ENCODE measurements at places on chromosomes 5 and 9. TPM values are rescaled to one million over a fixed set of nuclear protein-coding genes. Genes with fewer than 3 reads are reported as not detected.

DAPK1 gene
- total RNA-seq = 294 TPM

- DNase-seq = no peak
These were observed 571.8 kb upstream of the CDH18 start for GRCh38 chr5:20559845-20560244.

GRCh38 chr5:134545070-134545868 lies 19.8 kb downstream of the JADE2 start:
- DNase-seq = no peak

FOXD4 gene
- 0.43 TPM for total RNA-seq

DNA sequence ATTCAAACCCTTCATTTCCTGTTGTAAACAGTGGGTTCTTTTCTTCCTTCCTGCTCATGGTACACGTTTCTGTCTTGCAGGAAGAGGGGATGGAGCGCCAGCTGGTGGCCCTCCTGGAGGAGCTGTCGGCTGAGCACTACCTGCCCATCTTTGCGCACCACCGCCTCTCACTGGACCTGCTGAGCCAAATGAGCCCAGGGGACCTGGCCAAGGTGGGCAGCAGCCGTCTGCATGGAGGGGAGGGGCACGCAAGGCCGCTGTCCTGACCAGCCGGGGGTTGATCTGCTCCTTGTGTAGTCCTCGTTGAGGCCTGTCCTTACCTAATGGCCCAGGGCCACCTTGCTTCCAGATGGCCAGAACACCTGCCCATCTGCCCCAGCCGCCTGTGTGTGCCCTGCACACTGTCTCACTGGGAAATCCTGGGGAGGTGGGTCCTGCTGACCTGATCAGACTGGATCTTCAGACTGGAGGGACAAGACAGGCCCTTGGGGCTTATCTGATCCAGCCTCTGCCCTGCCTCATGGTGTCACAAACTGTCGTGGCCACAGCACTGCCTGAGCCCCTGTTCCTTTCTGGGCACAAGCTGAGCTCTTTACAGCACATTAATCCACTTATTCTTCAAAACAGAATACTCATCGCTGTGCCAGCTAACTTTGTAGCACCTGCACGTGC lies 44.7 kb downstream of the LRSAM1 start:
- DNase-seq = no peak

- DNase-seq = no peak
These were observed 8.4 kb upstream of the PHYHD1 start for GRCh38 chr9:128912270-128912853.

DNA sequence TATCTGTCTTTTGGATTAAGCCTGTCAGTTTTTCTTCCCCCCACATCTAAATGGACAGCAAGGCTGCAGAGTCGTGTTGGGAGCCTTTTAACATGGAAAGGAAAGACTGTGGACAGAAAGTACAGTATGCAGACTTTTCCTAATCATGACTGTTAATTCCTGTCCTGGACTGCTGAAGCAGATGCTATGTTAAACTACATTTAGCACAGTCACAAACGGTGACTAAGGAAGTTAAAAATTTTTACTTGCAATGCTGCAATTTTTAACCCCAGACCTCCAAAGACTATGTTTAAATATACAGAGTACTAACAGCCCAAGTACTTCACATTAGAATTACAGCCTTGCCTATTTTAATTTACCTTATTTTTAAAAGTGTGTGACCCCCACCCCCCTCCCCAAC lies 51.8 kb downstream of the ELAVL2 start:
- DNase-seq = no peak

OR1N2 gene
- not detected for total RNA-seq

INSL4 gene
- not detected for total RNA-seq

DNA sequence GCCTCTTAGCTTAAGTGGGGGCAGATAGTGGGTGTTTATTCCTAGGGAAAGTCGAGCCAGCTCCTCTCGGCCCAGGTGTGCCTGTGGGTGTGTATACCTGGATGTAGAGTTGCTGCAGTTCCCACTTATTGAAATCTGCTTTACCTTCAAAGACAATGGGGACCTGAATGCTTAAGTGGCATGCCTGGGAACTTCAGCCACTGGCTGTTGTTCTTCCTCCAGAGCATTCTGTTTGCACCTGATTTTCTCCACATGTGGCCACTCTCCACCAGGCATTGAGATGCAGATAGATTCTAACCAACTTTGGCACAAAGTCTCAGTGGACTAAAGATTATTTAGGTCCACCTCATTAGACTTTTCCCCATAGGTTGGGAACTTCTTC lies 186.8 kb downstream of the ZNF462 start:
- DNase-seq = no peak

DNA sequence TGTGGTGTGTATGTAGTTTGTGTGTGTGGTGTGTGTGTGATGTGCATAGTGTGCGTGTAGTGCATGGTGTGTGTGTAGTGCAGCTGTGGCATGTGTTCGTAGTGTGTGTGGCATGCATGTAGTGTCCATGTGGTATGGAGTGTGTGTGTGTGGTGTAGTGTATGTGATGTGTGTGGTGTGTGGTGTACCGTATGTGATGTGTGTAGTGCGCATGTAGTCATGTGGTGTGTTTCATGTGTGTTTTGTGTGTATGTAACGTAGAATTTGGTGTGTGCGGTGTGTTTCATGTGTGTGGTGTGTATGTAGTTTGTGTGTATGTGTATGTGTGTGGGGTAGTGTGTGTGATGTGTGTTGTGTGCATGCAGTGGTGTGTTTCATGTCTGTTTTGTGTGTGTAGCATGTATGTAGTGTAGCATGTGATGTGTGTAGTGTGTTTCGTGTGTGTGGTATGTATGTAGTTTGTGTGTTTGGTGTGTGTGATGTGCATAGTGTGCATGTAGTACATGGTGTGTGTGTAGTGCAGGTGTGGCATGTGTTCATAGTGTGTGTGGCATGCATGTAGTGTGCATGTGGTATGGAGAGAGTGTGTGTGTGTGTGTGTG lies 40.7 kb downstream of the SYK start:
- no peak for DNase-seq

FIBCD1 gene
- 17.5 TPM for total RNA-seq

DNA sequence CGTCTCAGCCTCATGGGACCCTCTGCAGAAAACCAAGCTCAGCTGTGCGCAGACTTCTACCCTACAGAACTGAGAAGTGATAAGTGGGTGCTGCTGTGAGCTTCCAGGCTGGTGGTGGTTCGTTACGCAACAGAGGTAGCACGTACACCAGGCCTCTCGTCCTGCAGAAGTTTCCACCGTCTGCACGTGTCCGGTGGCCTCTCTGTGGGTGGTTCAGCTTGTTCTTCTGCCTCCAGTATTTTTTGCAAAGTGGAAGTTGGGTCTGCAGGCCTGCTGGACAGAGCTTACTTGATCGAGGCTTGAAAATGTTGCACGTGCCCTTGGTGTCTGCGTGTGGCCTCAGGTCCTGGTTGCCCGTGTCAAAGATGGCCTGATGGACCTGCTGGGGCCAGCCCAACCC lies 27.5 kb downstream of the KCNT1 start:
- no peak for DNase-seq

DNA sequence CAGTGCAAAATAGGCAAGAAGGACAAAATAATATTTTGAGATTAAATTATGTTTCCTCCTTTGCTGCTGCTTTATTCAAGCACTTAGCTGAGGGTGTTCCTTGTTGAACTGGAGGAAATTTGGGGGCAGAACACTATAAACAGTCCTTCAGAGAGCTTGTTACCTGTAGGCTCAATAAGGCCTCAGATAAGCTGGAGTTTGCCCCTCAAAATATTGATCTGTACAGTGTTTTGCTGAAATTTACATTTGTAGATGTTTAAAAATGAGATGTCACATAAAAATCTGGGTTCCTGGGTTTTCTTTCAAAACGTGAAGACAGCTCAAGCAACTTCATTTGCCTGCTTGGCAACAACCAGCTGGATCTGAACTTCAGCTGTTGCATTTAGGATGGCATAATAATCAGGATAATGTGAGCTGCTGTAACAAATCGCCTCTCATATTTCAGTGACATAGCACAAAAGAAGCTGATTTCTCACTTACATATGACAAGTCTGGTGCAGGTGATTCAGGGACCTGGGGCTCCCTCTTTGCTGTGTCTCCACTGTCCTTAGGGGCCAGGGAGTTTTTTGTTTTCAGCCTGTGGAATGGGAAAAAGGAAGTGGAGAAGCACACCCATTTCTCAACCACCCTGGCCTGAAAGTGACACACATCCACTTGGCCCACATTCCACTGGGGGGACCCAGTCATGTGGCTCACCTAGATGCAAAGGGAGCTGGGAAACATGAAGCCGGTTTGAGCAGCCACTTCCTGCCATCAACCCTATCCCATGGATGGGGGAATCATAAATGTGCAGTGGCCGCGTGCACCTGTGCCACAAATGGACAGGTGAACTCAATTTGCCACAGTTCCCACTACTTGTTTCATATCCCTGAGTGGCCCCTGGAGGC lies 2.4 kb upstream of the PSAT1 start:
- peak; percentile 46 for DNase-seq

GRCh38 chr5:154722097-154722496 lies 33.1 kb upstream of the LARP1 start:
- DNase-seq = no peak
